ENCODE measurements at places on chromosomes 4 and X. TPM values are rescaled to one million over a fixed set of nuclear protein-coding genes. Genes with fewer than 3 reads are reported as not detected.

DNA sequence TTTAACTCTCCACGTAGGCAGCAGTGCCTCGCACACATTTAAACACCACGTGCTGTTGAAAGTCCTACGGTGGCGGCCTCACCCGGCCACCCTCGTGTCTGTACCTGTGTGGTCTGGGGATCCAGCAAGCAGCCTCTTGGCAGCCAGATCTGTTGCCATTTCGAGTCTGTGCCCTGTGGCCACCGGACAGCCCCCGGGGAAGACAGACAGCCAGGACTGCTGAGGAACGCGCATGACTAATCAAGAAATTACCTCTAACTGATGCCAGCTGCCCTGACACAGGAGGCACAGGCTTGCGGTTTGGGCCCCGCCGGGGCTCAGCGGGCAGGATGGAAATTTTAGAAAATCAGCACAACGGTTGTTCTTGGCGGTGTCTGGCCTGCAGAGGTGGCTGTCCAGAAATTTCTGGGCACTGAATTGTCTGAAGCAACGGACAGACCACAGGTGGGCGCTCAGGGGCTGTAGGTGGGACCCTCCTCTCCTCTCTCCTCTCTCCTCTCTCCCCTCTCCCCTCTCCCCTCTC is 15.6 kb upstream of the ASMTL start:
- no peak overlapping the region for H3K4me3 ChIP-seq
- no peak overlapping the region for H3K27ac ChIP-seq
- peaks cover 41% of the 10 kb centered on the region for H3K27me3 ChIP-seq
- peak; percentile 94 for DNase-seq
- H3K4me1 ChIP-seq, result peaks cover under 1% of the 10 kb centered on the region

- peaks cover 44% of the 10 kb centered on the region for H3K36me3 ChIP-seq
- H3K27me3 ChIP-seq, result no peaks in the 10 kb centered on the region
- H3K4me3 ChIP-seq, result no peak overlapping the region
- no peak overlapping the region for H3K27ac ChIP-seq
- peak; percentile 87 for DNase-seq
Measured at GRCh38 chr4:3521621-3522325, 10.4 kb downstream of the LRPAP1 start.

DNA sequence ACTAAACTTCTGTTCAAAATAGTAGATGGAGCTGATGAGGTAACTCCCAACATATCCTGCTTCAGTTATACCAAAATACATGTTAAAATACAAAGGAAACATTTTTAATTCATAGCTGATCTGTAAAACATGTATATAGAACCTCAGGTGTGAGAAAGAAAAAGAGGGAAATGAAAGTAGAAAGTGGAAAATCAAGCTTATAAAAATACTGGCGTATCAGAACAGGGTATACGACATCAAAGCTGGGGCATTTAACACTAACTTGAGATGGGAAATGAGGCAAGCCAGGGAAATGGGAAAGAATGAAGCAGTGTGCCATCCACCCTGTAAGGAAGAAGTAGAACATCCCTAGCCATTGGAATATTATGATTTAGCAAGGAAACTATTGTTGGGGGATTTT is 767.5 kb downstream of the DMD start:
- no peak for DNase-seq
- no peak overlapping the region for H3K27ac ChIP-seq
- H3K27me3 ChIP-seq, result no peaks in the 10 kb centered on the region
- H3K36me3 ChIP-seq, result no peaks in the 10 kb centered on the region
- H3K4me3 ChIP-seq, result no peak overlapping the region
- H3K4me1 ChIP-seq, result no peaks in the 10 kb centered on the region

- no peaks in the 10 kb centered on the region for H3K27me3 ChIP-seq
- no peaks in the 10 kb centered on the region for H3K36me3 ChIP-seq
- peaks cover 17% of the 10 kb centered on the region for H3K4me1 ChIP-seq
- no peak for DNase-seq
- H3K27ac ChIP-seq, result no peak overlapping the region
Measured at GRCh38 chr4:173418639-173419038, 19.7 kb upstream of the SCRG1 start.

GRCh38 chrX:75365243-75365975 is 91.5 kb downstream of the UPRT start:
- H3K27ac ChIP-seq, result no peak overlapping the region
- no peaks in the 10 kb centered on the region for H3K36me3 ChIP-seq
- no peaks in the 10 kb centered on the region for H3K4me1 ChIP-seq
- H3K4me3 ChIP-seq, result no peak overlapping the region
- DNase-seq, result no peak

DNA sequence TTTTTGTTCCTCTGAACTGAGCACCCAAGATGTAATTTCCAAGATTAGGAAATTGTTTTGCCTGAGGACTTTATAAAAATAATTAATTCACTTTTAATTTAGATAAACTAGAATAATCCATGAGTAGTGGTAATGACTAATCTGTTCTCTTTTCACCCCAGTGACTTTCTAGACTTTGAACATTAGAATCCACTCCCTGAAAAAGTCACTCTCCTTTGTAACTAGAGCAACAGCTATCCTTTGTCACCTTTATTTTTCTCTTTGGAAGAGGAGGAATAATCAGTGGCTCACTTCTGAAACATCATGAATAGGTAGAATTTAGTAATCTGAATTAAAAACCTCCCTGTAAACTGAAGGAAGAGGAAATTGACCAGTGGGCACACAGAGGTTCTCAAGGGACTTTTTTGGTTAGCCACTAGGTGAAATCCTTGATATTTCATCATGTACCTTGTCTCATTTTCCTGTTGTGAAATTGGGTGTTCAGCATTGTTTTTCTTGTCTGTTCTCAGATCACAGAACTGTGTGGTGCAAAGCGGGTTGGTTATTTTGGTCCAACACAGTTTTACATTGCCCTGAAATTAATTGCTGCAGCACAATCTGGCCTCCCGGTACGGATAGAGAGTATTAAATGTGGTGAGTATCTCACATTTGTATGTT is 59.4 kb downstream of the REPS2 start:
- DNase-seq, result no peak
- H3K27ac ChIP-seq, result no peak overlapping the region
- no peaks in the 10 kb centered on the region for H3K36me3 ChIP-seq
- no peak overlapping the region for H3K4me3 ChIP-seq

DNA sequence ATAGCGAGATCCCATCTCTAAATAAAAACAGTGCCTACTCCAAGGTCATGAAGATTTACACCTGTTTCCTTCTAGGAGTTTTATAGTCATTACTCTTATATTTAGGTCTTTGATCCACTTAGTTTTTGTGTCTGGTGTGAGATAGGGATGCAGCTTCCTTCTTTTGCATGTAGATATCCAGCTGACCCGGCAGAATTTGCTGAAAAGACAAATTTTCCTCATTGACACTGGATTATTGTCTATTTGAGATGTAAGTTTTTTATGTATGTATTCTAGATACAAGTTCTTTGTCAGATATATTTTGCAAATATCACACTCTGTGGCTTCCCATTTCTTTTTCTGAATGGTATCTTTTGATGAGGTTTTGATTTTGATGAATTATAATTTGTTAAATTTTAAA is 85.4 kb downstream of the RFC1 start:
- no peaks in the 10 kb centered on the region for H3K4me1 ChIP-seq
- H3K27me3 ChIP-seq, result no peaks in the 10 kb centered on the region
- H3K36me3 ChIP-seq, result peaks cover 12% of the 10 kb centered on the region
- H3K27ac ChIP-seq, result no peak overlapping the region
- H3K4me3 ChIP-seq, result no peak overlapping the region
- DNase-seq, result no peak

DNA sequence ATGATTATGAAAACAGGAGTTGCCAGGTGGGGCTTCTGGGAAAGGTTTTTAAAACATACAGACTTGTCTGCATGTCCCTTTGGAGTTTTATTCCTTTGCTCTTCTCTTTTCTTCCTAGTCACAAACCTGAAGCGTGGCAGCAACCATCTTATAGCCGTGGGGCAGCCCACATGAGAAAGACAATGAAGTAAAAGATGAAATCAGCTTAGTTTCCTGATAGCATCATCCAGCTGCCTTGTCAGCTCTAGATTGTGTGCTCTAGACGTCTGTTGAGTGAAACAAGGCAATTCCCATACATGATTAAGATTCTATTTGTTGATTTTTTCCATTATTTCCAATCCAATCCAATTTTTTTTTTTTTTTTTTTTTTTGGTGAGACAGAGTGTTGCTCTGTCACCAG is 68.9 kb downstream of the ELOVL6 start:
- H3K27me3 ChIP-seq, result no peaks in the 10 kb centered on the region
- peaks cover 4% of the 10 kb centered on the region for H3K36me3 ChIP-seq
- H3K27ac ChIP-seq, result no peak overlapping the region
- DNase-seq, result no peak
- H3K4me1 ChIP-seq, result peaks cover 4% of the 10 kb centered on the region
- no peak overlapping the region for H3K4me3 ChIP-seq

DNA sequence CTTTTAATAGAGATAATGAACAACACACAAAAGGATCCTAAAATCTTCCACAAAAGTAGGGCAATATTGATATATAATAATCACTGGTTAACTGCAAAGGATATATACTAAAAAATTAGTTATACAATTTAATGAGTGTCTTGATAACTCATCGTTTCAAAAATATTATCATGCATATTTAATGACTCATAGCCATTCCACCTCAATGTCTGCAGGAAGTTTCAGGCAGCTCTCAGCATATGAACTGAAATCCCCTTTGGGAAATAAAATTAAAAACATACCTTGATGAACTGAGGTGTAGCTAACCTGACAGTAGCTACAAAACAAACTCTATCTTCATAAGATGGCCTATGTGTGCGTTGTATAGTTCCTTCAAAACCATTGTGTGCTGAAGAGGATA is 62.9 kb downstream of the TMEM165 start:
- no peak for DNase-seq
- H3K27me3 ChIP-seq, result no peaks in the 10 kb centered on the region
- peak overlapping the region; percentile 38 for H3K27ac ChIP-seq
- H3K4me3 ChIP-seq, result no peak overlapping the region
- peaks cover 35% of the 10 kb centered on the region for H3K36me3 ChIP-seq
- peaks cover 10% of the 10 kb centered on the region for H3K4me1 ChIP-seq

The MTMR8 gene
- total RNA-seq, result 0.72 TPM
